ENCODE measurements at places on chromosomes 3 and 15. TPM values are rescaled to one million over a fixed set of nuclear protein-coding genes. Genes with fewer than 3 reads are reported as not detected.

The KIF23 gene
- total RNA-seq, result 5.2 TPM

DNA sequence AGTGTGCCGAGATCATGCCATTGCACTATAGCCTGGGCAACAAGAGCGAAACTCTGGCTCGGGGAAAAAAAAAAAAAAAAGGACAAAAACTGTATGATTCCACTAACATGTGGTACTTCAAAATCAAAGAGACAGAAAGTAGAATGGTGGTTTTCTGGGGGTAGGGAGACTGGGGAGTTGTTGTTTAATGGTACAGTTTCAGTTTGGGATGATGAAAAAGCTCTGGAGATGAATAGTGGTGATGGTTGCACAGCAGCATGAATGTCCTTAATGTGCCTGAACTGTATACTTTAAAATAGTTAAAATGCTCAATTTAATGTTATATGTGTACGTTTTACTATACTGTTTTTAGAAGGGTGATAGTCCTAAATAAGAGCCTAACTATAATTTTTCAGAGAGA, 27.4 kb downstream of the RAD51 start:
- no peak for DNase-seq

The CCR9 gene
- total RNA-seq, result not detected

DNA sequence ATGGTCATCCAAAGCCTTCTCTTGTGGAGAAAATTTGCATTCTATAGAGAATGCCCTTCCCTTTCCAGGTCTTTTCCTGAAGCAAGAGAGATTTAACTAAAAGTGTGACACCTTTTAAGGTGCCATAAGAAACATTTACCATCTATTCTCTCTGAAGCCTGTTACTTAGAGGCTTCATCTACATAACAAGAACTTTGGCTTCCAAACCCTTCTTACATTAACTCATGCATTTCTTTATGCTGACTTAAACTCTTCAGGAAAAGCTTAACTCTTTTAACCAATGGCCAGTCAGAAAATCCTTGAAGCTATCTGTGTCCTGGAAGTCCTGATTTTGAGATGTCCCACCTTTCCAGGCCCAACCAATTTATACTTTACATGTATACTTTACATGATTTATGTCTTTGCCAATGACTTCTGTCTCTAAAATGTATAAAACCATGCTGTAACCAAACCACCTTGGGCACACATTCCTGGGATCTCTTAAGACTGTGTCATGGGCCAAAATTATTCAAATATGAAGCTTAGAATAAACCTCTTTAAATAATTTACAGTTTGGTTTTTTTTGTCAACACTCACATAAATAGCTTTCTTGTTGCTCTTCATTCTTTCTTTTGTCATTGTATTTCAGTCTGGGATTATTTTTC, 472.6 kb upstream of the NECTIN3 start:
- no peak for DNase-seq

- DNase-seq, result no peak
Measured at GRCh38 chr15:62940755-62941361, 101.7 kb upstream of the TPM1 start.

- DNase-seq, result no peak
Measured at GRCh38 chr3:64176461-64176996, 48.7 kb downstream of the PRICKLE2 start.

- DNase-seq, result no peak
Measured at GRCh38 chr3:17154941-17155340, 270.2 kb downstream of the PLCL2 start.

DNA sequence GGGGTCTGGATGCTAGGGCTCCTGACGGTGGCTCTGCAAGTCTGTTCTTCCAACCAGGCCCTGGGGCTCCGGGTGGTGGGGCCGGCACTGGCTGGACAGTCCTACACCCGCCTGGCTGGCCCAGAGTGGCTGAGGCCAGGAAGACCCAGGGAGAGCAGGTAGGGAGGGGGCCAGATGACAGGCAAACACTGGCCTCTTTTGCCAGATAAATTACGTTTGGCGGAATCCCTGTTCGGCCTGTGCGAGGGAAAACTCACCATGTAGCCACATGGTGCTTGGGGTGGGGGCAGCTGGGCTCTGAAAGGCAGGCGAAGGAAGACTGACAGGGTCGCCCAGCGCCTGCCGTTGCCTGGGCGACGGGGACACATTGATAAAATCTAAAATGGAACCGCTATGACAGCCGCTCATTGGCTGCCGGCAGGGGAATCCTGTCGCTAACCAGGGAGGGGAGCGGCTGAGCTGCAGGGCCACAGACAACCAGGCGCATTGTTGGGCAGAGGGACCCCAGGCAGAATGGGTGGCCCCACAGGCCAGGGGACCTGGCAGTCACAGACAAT, 30.4 kb downstream of the IQSEC1 start:
- DNase-seq, result peak; percentile 62

The SLC7A14 gene
- total RNA-seq, result 6.2 TPM

DNA sequence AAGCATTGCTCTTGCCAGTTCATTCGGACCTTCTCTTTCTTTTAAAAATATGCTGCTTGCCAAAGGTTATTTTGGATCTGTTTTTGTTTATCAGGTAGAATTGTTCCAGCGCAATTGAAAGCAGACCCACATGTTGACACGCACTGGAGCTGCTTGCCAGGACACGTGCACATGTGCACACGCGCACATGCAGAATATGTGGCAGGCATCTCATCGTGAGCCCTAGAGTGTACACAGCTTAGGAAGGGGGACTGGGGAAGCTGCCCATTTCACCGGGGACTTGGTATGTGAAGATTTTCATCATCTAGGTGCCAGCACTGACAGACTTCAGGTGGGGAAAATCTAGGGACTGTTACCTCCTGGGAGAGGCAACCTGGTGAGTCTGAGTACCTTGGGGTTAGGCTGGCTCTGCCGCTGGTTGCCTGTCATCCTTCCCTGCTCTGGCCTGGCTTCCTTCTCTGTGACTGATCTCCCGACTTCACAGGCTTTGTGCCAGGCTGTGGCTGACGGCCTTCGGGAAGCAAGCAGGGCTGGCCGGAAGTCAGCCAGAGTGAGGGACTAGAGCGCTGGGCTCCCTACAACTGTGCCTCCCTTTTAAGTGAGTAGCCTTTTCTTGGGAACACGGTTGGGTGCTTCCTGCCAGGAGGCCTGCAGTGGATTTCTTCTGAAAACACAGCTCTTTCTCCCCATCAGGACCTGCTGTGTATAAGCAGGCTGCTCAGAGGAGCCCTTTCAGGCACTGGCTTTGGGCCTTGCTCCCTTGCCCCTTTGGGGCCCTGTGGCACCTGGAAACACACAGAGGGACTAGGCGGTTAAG, 129.3 kb downstream of the EEFSEC start:
- DNase-seq, result no peak

The DPP8 gene
- total RNA-seq, result 33.4 TPM

DNA sequence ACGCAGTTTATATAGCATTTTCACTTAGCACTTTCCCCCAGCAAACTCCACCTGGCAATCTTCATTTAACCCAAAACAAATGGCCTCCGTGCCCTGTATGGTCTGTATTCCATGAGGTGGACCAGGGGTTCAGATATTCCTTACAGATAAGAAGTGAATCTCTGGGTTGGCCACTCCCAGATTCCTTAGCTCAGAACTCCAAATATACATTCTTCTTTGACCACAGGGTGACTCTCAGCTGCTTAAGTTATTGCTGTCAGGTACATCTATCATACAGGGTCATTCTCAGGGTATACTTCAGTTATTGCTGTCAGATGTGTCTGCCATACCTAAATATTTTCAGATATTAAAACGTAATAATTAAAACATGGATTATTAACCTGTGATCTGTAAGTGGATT, 229.8 kb downstream of the TBL1XR1 start:
- DNase-seq, result no peak

The B3GNT5 gene
- 2.9 TPM for total RNA-seq

GRCh38 chr3:82505079-82505756, 743.8 kb upstream of the GBE1 start:
- no peak for DNase-seq

The ASB14 gene
- not detected for total RNA-seq

The FETUB gene
- not detected for total RNA-seq

DNA sequence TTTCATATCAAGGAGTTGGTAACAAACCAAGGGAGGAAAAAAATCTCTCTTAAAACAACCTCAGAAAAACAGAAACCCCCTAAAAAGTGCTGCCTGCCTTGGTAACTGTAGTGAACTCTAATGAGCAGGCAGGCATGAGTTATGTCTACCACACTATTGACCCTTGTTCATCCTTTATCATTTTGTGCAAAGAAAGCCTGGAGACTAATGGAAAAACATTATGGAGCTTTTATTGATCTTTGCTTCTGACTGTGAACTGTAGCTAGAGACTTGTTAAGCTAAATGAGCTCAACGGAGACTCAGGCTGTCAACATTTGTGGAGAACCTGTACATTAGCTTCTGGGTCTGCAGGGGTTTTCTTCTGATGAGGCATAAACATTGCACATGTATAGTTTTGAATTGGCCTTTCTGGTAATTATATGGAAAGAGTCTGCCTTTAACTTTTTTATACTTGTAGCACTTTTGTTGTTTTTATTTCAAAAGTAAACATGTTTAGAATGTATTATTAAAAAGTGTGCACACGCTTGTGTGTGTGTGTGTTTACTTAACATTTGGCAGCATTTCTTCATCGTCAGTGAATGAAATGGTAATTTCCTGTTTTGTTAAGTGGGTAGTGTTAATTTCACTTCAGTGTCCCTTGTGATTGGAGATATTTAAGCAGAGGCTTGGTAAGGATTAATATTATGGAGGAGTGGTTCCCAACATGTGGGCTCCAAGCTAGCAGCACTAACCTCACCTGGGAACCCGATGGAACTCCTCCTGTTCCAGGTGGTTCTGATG, 15.9 kb upstream of the SPTSSB start:
- no peak for DNase-seq

The TMCO5A gene
- not detected for total RNA-seq

GRCh38 chr15:81922143-81922542, 123.7 kb downstream of the MEX3B start:
- no peak for DNase-seq

DNA sequence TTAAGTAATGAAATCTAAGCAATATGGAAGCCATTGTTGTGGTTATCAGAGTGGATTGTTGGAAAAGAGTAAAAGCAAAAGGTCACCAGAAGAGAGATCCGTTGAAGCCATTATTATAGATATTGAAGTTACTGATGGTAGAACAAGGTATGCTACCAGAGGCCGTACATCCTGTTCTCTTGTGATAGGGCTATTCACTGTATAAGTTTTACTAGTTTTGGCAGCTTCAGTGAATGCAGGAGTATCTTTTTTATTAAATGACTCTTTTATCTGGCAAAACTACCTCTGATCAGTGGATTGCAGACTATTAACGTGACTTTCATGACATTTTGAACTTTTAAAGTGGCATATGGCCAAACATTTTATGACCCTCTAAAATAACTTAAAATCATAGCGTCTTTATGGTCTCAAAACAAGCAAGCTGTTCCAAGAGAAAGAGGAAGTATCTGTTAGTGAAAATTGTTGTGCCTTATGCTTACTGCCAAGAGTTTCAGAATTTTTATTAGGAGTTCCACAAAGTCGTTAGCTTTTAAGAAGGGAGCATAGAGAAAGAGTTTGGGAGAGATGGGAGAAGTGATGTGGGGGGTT, 102.9 kb downstream of the LRRC49 start:
- no peak for DNase-seq

The NPAP1 gene
- total RNA-seq, result 0.07 TPM

- DNase-seq, result no peak
Measured at GRCh38 chr3:127984241-127984975, 67.8 kb upstream of the SEC61A1 start.

The FANCD2OS gene
- not detected for total RNA-seq

DNA sequence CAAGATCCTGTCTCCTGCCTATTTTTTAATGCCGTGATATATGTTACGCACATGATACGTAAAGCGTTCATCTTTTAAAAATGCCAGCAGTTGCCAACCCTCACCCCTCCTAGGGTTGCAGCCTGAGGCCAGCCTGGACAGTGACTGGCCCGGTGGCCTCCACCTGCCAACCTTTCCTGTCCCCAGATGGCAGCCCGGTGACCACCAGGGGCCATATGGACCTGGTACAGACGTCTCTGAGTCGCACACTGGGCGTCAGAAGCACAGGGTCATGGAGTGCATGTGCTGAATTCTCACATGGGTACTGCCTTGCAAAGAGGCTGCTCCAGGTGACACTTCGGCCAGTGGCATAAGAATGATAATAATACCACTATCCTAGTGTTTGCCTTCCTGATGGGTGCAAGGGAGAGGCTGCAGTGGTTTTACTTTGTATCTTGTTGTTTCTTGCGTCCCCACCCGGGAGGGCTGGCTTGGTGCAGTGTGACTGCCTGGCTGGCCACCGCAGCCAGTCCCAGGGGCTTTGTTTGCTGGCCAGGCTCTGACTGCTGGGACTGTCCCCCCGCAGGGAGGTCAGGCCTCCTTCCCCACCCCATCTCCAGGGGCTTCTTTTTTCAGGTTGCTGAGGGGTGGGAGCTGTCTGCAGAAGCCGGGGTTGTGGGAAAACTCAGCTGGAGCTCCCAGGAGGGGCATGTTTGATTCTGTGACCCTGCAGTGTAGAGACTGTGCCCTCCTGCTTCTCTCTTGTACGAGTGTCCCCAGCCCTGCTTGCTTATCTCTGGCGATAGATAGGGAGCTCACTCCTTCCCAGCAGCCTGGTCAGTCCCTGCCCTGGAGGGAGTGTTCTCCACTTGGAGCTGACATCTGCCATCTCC, 16.9 kb downstream of the FBLN2 start:
- no peak for DNase-seq

- DNase-seq, result no peak
Measured at GRCh38 chr15:36371509-36371908, 207.9 kb upstream of the CDIN1 start.

- DNase-seq, result no peak
Measured at GRCh38 chr15:72809329-72809728, 25.8 kb upstream of the ADPGK start.

DNA sequence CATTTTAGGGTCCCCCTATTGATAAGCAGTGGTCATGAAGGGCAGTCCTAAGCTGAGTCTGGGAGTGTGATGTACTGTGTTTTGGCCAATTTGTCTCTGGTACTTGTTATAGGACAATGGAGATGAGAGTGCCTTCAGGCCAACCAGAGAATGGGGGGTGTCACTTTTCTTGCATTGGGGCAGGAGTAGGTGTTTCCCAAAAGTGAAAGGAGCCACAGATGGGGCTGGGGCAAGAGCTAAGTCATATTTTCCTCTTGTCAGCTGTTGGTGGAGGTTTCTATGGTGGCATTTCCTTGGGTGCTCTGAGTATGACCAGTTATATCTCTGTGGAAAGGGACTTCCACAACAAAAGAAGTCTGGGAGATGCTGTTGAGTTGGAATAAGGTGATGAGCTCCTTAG, 24.7 kb upstream of the BSN start:
- no peak for DNase-seq

GRCh38 chr15:44529864-44530604, 6.9 kb upstream of the EIF3J start:
- DNase-seq, result no peak

DNA sequence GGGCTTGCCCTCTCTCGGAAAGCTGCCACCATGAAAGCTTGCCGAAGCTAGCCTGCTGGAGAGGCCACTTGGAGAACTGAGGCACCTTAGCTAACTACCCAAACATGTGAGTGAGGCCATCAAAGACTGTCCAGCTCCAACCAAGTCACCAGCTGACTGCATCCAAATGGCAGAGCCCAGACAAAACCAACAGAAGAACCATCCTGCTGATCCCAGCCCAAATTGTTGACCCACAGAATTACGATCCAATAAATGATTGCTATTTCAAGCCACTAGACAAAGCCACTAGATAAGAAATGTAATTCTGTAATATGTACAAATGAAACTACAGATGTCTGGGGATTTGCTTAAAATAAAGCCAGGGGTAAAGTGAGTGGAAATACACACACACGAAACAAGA, 109.8 kb upstream of the TRPM1 start:
- DNase-seq, result no peak

Measured in glutamatergic neuron (in vitro differentiated cells).